ENCODE measurements at places on chromosomes 7 and 10.

- DNase-seq: no peak
These were observed 20.4 kb downstream of the BCCIP start for GRCh38 chr10:125843603-125844329.

DNA sequence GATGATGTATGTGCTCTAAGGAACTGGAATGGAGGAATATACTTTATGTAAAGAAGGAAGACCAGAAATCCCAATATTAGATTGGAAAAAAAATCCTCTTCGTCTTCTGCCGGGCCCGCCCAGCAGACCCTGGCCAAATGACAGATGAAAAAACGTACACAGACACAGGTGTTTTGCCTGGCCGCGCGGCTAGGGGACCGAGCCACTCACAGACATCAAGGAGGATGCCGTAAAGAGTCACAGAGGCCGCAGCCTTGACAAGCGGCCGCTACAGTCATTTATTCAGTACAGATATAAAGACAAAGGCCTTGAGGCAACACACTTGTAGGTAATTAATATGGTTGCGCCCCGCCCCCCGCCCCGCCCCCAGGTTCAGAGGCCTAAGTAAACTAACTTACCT lies 594.1 kb downstream of the GRM8 start:
- DNase-seq: no peak

- DNase-seq: no peak
These were observed 96.9 kb upstream of the FGFR2 start for GRCh38 chr10:121694966-121695643.

DNA sequence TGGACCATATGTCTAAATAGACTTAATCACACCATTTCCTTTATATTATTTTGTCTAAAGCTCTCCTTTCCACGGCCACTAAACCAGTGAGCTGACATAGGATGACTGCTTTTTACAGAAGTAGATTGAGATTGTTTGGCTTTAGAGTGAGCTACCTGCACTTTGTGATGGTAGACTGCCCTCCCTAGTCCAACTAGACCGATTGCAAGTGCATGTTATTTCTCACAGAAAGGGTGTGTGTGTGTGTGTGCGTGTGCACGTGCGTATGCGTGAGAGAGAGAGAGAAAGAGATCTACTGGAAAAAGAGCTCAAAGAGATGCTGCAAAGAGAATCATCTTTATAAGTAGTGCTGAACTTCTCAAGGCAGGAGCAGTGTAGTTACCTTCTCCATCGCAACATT lies 60.7 kb downstream of the VCL start:
- no peak for DNase-seq

GRCh38 chr7:28853150-28853549 lies 105.0 kb downstream of the TRIL start:
- DNase-seq: no peak

Data from BJ (cell line).